ENCODE measurements at places on chromosomes 13 and 19. TPM values are rescaled to one million over a fixed set of nuclear protein-coding genes. Genes with fewer than 3 reads are reported as not detected.

Gene STAP2
- 1.8 TPM for total RNA-seq

Gene SWSAP1
- total RNA-seq = 1.8 TPM

Gene ZNF555
- total RNA-seq = 6.0 TPM

Gene PLIN4
- not detected for total RNA-seq

Gene VSTM1
- not detected for total RNA-seq

Gene C5AR1
- total RNA-seq = 4.6 TPM

GRCh38 chr19:46602392-46603194 is 1.5 kb downstream of the CALM3 start:
- no peak for DNase-seq

GRCh38 chr13:36713887-36714286 is 40.1 kb downstream of the SERTM1 start:
- DNase-seq = peak; percentile 13

DNA sequence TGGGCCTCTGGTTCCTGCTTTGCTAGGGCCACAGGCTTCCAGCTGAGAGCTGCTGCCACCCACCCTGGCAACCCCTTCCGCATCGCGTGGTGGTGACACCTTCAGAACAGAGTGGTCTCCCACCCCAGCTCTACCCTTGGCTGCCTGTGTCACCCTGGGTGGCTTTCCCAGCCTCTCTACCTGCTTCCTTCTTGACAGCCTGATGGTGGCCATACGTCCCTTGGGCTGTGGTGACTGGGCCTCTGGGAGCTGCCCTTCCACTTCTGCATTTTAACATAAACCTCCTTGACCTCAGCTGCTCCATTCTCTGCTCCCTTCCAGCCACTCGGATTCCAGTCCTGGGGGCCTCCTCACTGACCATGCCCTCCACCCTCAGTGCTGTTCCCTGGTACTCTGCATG is 17.0 kb downstream of the PAK4 start:
- no peak for DNase-seq

GRCh38 chr19:44904426-44904994 is 1.1 kb upstream of the APOE start:
- DNase-seq = no peak

- DNase-seq = no peak
Observed at GRCh38 chr13:72651144-72651543, 76.3 kb downstream of the MZT1 start.

DNA sequence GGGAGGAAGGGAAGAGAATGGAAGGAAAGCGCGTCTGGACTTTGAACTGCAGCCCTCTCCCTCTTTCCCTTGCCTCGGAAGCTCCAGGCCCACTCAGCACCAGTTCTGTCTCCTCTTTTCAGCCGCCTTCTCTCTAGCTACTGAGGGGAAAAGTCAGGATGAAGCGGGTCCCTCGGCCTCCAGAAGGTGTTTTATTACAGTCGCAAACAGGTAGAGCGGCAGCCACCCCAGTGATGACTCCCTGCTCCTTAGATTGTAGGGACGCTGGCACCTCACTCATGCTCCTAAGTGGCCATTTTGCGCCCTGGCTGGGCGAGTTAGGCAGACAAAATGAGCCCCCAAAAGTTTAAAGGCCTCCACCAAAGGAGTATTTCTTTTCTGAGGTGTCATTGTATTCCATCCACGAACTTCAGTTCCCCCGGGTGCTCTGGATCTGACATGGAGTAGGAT is 954 bp upstream of the STK24 start:
- no peak for DNase-seq

GRCh38 chr19:10979951-10980381 is 19.1 kb downstream of the SMARCA4 start:
- no peak for DNase-seq

Data from astrocyte (in vitro differentiated cells and primary cell).